Placental pericyte (primary cell): ENCODE measurements at places on chromosomes 1 and 21. TPM values are rescaled to one million over a fixed set of nuclear protein-coding genes. Genes with fewer than 3 reads are reported as not detected.

The DUSP10 gene
- 35.0 and 78.6 TPM in 2 replicates for total RNA-seq

The GRIK3 gene
- total RNA-seq: not detected in 2 replicates

The OR10J1 gene
- total RNA-seq: not detected in 2 replicates

The S100A7 gene
- total RNA-seq: not detected in 2 replicates

The LCE3E gene
- total RNA-seq: not detected in 2 replicates

The C1orf74 gene
- total RNA-seq: 1.8 and 4.4 TPM in 2 replicates

The TCHHL1 gene
- not detected in 2 replicates for total RNA-seq

The FCAMR gene
- total RNA-seq: not detected in 2 replicates

The FCRL6 gene
- total RNA-seq: not detected in 2 replicates

The IBA57 gene
- 6.8 and 7.9 TPM in 2 replicates for total RNA-seq
